ENCODE measurements at places on chromosomes 1 and 21.

- no peak for DNase-seq
These were observed 553 bp downstream of the TTF2 start for GRCh38 chr1:117060441-117061317.

DNA sequence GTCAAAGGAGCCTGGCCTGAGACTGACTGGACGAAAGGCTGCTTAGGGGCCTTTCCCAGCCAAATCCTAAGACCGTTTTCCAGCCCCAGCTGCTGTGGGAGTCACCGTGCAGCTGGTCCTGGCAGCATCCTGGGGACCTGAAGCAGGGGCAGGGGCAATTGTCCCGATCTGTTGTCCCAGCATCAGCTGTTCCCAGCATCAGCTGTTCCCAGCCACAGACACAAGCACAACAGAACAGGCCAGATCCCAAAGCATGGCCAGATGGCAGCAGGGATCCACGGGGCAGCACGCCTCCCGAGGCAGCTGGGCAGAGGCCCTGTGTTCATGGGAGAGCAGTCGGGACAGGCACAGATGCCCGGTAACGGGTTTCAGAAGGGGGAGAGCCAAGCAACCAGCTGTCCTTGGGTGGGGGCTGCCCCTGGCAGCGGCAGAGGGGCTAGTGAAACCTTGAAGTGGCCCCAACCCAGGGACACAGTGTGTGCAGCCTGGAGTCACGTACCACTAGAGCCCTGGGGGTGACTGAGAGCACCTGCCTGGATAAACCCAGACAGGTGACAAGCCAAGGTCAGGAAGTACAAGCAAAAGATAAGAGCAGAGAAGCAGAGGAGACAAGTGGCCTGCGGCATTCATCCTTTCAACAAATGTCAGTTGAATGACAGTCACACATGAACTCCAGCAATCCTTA lies 13.3 kb downstream of the CELA2B start:
- no peak for DNase-seq

- DNase-seq = no peak
These were observed 1.1 kb upstream of the GUCA2A start for GRCh38 chr1:42165511-42166210.

GRCh38 chr1:224751624-224752311 lies 135.7 kb downstream of the CNIH3 start:
- DNase-seq = no peak

GRCh38 chr21:14754259-14754604 lies 208.1 kb upstream of the SAMSN1 start:
- no peak for DNase-seq

- DNase-seq = no peak
These were observed 134.8 kb downstream of the PBX1 start for GRCh38 chr1:164693564-164694359.

- no peak for DNase-seq
These were observed at the start of gene MX1 for GRCh38 chr21:41425954-41426675. MX1 (plus strand) TSS chr21:41426239; CDS start chr21:41432071, 5,832 bp downstream.

DNA sequence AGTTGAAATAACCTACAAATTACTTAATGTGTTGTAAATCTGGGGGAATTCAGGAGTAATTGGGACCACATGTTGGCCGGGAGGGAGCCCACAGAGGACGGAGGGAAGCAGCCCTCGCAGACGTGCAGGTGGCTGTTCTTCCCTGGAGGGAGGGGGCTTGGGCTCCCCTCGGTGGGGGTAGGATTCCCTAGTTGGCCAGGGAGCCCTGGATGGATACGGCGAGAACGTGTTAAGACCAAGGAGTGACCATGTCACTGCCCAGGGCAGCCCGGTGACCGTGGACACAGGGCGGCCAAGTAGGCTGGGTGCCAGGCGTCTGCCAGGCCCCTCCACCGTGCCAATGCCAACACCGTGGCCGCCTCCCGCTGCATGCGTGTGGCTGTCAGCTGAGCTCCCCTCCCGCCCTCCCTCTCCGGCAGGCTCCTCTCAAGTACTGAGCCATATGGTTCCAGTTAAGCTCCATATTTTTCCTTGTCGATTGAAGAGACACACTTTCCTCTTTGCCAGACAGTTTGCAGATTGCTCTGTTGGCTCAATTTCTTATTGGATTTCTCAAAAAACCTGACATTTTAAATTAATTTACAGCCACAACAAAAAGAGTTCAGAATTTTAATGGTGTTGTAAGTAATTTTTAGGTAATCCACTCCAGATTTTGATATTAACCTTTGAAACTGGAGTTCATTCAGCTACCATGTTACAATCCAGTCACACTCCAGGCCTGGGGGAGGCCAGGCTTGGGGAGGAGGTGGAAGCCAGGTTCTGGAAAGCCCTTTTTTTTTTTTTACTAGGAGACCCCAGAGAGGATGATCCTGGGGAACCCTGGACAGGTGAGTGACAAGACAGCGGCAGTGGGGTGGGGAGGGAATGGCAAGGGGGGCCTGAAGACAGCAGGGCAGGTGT lies 71.2 kb downstream of the CASZ1 start:
- DNase-seq = peak; percentile 84

GRCh38 chr21:35127851-35128250 lies 78.7 kb upstream of the RUNX1 start:
- no peak for DNase-seq

GRCh38 chr1:83615370-83615769 lies 383.6 kb downstream of the TTLL7 start:
- DNase-seq = no peak

DNA sequence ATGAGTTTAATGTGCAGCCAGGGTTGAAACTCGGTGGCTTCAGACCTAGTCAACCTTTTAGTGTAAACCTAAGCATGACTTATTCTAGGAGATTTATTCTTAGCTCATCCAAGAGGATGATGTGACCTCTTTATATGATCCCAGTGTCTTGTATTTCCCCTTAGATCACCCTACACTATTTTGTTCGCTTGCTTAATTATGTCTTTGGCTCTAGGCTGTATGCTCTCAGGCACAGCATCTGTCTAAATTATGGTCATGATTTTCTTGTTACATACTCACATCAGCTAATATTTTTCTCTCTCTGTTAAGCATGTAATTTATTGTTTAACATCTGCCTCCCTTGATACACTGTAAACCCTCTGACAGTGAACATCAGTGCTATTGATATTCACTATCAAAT lies 19.1 kb downstream of the COL11A1 start:
- no peak for DNase-seq

- no peak for DNase-seq
These were observed 317.7 kb downstream of the MATN1 start for GRCh38 chr1:30405631-30406212.

DNA sequence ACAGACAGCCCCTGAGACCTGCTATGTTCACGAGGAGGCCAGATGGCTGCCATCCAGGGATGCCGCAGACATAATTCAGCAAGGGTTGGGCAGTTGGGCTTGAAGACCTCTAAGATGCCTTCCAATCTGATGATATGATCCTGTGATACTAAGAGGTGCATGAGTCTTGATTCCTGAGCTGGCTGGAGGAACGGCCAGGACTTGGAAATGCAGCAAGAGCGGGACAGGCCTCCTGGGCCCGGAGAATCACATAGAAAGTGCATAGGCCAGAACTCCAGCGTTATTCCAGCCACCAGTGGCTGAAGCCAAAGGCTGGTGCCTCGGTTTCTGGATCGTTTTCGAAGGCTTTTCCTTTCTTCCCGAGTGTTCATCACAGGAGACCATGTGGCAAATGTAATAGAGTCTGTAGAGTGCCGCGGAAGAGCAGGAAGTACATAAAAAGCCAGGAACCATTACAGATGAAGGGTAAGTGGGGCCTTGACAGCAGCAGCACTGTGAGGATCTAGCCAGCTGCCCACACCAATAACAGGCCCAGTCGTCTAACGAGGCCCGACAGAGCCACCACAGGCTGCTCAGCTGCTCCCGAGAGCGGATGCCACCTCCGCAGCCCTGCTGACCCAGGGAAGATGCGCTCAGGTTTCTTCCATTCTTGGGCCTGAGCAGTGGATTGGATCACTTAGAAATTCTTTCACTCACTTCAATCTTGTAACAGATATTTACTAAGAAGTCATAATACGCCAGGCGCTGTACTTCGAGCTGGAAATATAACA lies 14.0 kb upstream of the LHX4 start:
- DNase-seq = no peak

- no peak for DNase-seq
These were observed 19.6 kb downstream of the SKI start for GRCh38 chr1:2247760-2248126.

DNA sequence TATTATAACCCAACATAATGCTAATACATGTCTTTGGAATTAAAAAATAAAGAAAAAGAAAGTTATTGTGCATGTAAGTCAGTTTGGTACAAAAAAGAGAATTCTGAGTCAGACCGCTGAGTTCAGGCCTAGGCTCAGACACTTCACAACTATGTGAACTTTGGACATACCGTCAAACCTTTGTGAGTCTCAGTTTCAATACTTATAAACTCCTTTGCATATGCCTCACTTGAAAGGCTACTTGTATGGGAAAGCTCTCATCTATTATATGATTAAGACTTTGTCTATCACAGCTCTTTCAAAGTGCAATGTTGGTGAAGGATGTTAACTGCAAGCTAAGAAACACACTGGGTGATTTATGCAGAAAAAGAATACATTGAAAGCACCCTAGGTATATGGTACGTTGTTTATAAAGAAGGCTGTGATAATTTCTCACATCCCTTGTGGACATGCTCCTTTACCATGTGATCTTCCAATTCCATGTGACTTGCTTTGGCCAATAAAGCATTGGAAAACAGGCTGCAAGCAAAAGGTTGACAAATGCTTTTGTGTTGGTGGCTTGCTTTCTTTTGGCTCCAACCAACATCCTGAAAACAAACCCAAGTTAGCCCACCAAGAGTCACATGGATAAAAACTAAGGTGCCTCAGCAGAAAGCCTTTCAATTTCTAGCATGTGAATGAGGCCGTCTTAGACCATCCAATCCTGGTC lies 49.6 kb downstream of the INTS7 start:
- DNase-seq = no peak

- peak; percentile 55 for DNase-seq
These were observed 285.0 kb upstream of the NR5A2 start for GRCh38 chr1:199742547-199742946.

GRCh38 chr21:36210779-36211659 lies 54.4 kb downstream of the DOP1B start:
- DNase-seq = no peak

DNA sequence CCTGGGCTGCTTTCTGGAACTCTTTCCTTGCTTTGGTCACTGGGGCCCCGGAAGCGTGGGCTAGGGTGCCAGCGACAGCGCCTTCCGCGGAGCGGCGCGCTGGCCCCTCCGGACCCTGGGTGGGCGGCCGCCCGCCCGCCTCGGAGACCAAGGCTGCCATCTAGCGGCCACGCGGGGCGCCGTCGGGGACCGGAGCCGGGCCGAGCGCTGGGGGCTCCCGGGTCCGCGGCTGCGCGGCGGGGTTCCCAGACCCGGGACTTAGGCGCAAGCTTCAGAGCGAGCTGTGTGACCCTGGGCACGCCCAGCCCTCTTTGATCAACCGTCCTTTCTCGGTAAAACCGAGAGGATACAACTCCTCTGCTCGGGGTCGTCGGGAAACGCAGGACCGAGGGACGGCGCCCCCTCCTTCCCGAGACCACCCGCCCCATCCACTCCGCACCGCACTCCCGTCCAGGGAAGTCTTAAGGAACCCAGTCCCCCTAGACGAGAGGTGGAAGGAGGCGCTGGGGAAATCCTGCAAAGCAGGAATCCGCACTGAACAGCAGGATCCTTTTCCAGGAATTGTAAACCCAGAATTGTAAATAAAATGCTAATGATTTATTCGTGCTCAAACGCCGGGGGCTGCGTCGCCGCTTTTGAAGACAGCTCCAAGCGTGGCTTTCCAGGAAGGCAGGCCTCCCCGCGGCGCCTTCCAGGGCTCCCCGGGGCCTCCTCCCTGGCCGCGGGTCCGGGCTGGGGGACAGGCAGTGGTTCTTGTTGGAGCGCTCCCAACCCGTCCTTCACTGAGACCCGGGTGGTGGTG lies 41.2 kb downstream of the RRAGC start:
- DNase-seq = no peak

DNA sequence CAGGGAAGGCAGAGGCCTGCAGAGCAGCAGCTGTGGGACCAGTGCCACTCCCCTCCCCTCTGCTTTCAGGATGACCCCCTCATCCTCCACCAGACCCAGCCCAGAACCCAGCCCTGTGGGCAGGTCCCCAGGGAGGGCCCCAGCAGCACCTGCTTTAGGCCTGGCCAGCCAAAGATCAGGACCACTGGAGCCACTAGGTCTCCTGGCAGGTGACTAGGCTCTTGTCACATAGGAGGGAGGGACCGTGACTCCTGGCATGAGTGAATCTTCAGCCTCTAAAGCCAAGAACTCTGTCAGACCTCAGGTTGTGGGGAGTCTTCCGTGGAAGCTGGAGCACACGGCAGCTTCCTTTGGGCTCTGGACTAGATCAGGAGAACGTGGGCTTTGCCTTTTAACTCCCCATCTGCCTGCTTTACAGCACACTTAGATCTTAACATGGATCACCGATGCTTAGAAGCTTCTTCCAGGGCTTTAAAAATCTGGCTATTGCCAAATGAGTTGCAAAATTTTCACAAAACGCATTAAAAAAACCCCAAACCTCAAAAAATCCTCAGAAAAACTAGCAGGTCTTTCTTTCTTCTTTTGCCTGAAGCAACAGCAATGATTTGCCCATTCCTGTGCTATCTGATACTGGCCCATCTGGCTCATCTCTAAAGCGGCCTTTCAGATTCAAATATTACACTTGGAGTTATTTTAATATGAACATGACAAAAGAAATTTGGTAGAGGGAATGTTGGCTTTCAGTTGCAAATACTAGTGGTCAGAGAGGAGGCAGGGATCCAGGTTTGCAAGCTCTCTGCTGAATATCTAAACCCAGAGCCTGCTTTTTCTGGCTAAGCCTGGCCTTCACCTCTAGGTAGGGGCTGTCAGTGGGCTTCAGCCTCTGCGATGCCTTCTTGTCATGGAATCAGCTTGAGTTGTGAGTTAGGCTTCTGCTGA lies 235.2 kb downstream of the SDCCAG8 start:
- DNase-seq = peak; percentile 56

GRCh38 chr1:110255392-110255787 lies 45.3 kb downstream of the KCNC4 start:
- no peak for DNase-seq

DNA sequence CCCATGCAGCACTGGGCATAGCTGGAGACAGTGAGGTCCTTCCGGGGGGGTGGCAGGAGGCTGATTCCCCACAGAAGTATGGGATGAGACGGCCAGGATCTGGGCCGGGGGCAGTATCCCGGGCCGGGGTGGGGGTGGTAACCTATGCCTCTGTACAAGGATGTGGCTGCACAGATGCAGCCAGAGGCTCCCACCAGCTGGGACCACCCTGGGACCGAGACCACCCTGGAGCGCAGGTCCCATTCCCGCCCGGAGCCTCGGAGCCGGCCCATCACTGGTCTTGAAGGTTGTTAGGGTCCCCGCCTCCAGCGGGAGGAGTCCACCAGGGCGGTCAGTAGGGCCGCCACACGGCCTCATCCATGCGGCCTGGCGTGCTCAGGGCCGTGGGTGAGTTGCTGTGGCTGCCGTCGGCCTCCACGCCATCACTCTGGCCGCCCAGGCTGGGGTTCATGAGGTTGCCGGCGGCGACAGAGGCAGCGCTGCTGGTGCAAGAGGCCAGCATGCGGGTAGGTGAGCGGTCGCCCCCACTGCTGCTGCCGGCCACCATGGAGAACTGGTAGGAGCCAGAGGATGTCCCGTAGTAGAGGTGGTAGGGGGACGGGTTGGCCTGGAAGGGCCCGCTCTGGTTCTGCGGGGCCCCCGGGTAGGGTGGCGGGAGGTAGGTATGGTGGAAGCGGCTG lies 28.1 kb downstream of the RUNX3 start:
- DNase-seq = no peak

GRCh38 chr1:38326135-38326534 lies 279.5 kb upstream of the POU3F1 start:
- no peak for DNase-seq
